ENCODE measurements at places on chromosomes 3 and 15. TPM values are rescaled to one million over a fixed set of nuclear protein-coding genes. Genes with fewer than 3 reads are reported as not detected.

BOC gene
- 0.38 TPM for total RNA-seq

GRCh38 chr3:4398941-4399245 is 68.2 kb downstream of the SUMF1 start:
- no peak for DNase-seq

- no peak for DNase-seq
These were observed 14.7 kb upstream of the SYN2 start for GRCh38 chr3:11989383-11990038.

DNA sequence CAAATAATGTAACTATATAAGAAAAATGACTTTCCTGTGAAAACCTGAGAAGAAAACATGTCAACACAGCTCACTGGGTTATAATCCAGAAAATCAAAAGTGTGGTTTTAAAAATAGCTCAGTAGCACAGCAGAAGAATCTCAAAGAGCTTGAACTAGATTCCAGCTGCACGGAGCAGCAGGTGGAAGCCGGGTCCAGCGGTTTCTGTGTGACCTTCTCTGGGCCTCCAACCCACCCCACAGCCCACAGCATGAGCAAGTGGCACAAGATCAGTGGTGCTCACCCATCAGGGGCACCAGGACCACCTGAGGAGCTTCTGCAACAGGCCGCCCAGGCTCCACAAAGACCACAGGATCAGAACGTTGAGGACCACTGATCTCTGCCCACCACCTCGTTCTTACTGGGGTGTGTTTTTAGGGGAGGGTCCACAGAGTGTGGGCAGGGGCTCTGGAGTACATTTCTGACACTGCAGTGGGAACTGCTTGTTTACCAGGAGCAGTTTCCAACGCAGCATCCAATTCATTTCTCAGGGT is 23.2 kb downstream of the SLC41A3 start:
- no peak for DNase-seq

DNA sequence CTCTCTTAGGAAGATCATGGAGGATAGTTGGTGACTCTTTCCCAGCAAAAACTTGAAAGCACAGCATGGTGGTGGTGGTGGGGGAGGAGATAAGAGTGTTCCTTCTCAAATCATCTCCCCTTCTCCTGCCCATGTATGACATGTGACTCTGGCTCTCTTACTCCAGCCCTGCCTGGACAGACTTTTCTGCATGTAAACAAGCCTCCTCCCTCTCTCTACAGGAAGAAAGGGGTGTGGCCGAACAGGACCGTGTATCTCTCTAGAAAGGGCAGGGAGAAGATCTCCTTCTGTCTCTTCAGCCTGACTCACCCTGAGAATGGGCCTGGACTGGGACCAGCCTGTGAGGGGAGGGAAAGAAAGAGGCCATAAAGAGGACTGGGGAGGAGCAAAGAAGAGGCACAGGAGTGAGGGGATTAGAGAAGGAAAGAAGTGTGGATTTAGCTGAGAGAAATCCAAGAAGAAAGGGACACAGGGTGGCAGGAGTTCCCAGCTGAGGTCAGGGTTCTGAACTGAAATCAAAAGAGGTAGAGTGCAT is 1.5 kb downstream of the CELF6 start:
- no peak for DNase-seq

DNA sequence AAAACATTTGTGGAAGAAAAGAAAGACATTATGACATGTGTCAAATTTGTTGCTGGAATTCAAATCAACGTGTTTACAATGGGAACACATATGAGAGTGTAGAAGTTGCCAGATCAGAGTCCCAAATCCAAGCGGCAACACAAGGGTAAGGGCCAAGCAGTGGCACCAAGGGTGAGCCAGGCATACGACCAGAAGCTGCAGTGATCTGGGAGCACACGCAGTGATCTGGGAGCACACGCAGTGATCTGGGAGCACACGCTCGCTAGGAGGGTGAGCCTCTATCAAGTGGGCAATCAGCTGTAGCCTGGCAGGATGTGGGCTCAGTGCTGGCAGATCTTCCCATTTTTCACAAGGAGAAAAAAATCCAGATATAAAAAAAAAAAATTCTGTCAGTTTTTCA is 148.2 kb downstream of the TLE3 start:
- no peak for DNase-seq

Measured in bronchial epithelial cell (primary cell).